Fibroblast of villous mesenchyme (primary cell): ENCODE measurements at places on chromosomes 2 and 18. TPM values are rescaled to one million over a fixed set of nuclear protein-coding genes. Genes with fewer than 3 reads are reported as not detected.

Gene DSG2
- 2.6 and 2.9 TPM in 2 replicates for total RNA-seq

Gene CCDC102B
- 10.4 and 20.9 TPM in 2 replicates for total RNA-seq

Gene HMSD
- 1.3 TPM in 2 replicates for total RNA-seq

Gene STPG4
- 0.64 and 2.2 TPM in 2 replicates for total RNA-seq

Gene CAVIN2
- 8.4 and 21.6 TPM in 2 replicates for total RNA-seq

Gene GAL3ST2
- under 0.01 and 0.43 TPM in 2 replicates for total RNA-seq

Gene ANKRD36B
- 20.3 and 40.2 TPM in 2 replicates for total RNA-seq

Gene EHD3
- total RNA-seq: 48.8 and 59.6 TPM in 2 replicates

Gene LRRFIP1
- total RNA-seq: 63.5 and 64.3 TPM in 2 replicates

Gene RNU2-63P
- under 0.01 TPM in 1 of 2 replicates, not detected in the other for total RNA-seq

Gene KCNG2
- total RNA-seq: under 0.01 and 0.64 TPM in 2 replicates

Gene MEP1B
- under 0.01 and 0.64 TPM in 2 replicates for total RNA-seq

Gene SH2D6
- 0.43 TPM in 1 of 2 replicates, not detected in the other for total RNA-seq

Gene IL18RAP
- total RNA-seq: not detected in 2 replicates

Gene PXDN
- total RNA-seq: 296 and 372 TPM in 2 replicates
